ENCODE measurements at places on chromosomes 7 and 10. TPM values are rescaled to one million over a fixed set of nuclear protein-coding genes. Genes with fewer than 3 reads are reported as not detected.

FKBP9 gene
- 202 TPM for total RNA-seq

PAPSS2 gene
- total RNA-seq = 10.3 TPM

HPSE2 gene
- 2.4 TPM for total RNA-seq

THSD7A gene
- under 0.01 TPM for total RNA-seq

TFR2 gene
- 0.36 TPM for total RNA-seq

EN2 gene
- total RNA-seq = under 0.01 TPM

CH25H gene
- total RNA-seq = 0.93 TPM

SFRP4 gene
- not detected for total RNA-seq
